ENCODE measurements at places on chromosomes 16 and 17. TPM values are rescaled to one million over a fixed set of nuclear protein-coding genes. Genes with fewer than 3 reads are reported as not detected.

HAGHL gene
- total RNA-seq = 33.2 TPM

ASPHD1 gene
- total RNA-seq = 2.4 TPM

CDRT4 gene
- total RNA-seq = 1.1 TPM

DNA sequence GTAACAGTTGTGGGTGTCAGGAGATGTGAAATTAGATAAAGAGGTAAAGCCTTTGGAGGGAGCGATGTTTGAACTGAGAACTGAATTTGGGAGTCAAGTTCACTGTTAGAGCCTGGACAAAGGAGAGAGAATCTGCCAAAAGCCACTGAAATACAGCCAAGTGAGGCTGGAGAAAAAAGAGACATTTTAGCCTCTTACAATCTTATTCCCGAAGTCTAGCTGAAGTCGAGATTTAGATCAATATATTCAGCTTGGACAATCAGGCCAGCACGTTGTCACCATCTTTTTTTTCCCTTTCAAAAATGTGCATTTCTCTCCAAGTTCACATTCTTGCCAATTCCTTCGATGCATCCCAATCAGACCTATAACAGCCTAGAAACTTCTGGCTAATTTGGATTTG lies 312.2 kb downstream of the RBFOX1 start:
- no peak for DNase-seq

GRCh38 chr17:30225919-30226553 lies 9.5 kb downstream of the SLC6A4 start:
- DNase-seq = no peak

DNA sequence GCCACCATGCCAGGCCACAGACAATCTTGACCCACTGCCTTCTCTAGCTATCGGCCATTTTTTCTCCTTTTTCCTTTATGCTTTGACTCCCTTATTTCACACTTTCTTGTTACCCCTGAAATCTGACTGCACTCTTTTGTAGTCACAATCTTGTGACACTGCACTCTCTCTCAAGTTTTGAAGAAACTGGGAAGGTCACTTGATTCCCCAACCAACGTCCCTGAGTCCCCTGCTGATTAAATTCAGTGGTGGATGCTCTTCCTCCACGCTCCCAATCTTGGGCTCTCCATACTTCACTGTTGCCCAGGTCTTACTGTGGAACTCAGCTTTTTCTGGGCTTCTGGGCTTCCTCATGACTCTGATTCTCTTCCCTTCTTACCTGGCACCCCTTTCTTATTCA lies 33.9 kb downstream of the PECAM1 start:
- DNase-seq = no peak

- no peak for DNase-seq
These were observed 4.5 kb upstream of the JPT2 start for GRCh38 chr16:1673424-1674151.

DNA sequence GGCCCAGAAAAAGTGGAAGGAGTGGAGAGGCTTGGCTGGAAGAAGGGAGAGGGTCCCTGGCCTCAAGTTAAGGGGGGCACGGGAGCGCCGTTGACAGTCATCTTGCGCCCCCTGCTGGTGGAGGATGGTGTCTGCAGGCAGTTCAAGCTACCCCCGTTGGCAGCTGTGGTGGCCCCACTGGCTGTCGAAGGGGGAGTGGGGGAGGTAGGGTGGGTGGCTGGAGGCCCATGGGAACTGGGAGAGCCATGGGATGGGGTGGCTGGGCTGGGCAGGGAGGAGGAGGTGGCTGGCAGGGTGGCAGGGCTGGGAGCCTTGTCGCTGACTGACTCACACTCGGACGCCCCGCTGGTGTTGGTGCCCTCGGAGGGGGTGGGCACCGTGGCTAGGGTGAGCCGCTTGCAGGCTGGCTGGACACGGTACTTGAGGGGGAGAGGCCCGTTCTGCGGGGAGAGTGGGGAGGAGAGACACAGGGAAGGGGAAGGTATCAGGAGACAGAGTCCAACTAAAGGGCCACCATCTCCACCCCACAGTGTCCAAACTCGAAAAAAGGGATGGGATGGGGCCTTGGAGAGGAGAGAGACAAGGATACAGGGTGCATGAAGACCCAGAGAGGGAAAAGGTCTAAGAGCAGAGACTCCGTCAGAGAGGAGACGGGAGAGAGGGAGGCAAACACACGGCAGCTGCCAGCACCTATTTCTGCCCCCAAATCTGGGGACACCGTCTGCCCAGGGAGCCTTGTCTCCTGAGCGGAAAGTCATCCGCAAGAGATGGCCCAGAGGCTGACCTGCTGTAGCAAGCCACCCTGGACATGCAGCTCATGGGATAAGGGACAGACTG lies 5.2 kb downstream of the CISD3 start:
- DNase-seq = no peak
